T-helper 2 cell treated with Interferon-gamma antibody and Interleukin-4, amounts not matched to agents 100 ng/mL and 5 ng/mL, for 36 hours (primary cell): ENCODE measurements at places on chromosomes 1 and 21. TPM values are rescaled to one million over a fixed set of nuclear protein-coding genes. Genes with fewer than 3 reads are reported as not detected.

Gene B3GALT5
- total RNA-seq: not detected in 2 replicates

Gene PTPN14
- total RNA-seq: 20.6 and 20.7 TPM in 2 replicates

Gene HHIPL2
- total RNA-seq: 0.11 TPM in 1 of 2 replicates, not detected in the other

Gene IVNS1ABP
- 97.8 and 108 TPM in 2 replicates for total RNA-seq

Gene ZSWIM5
- total RNA-seq: 0.07 TPM in 2 replicates
